ENCODE measurements at places on chromosomes 11 and 22.

- DNase-seq = no peak
Measured at GRCh38 chr22:44186737-44187136, 6.0 kb downstream of the PARVG start.

GRCh38 chr11:47147681-47148080, 29.0 kb downstream of the ARFGAP2 start:
- DNase-seq = no peak

DNA sequence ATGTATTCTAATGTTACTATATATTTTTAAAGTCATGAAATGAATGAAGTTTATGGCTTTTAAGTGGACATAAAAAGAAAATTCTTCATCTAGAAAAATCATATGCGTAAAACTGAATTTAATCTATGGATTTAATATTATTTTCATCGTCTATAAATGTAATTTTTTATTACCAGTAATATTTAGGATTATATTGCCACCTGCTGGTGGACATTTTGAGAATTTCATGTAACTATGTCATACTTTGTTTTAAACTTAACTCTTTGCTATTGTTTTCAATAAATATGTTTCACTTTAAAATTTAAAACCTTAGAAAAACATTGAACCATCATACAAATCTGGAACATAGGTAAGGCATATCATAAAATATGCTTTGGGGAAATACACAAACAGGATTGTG, 66.5 kb upstream of the CEP126 start:
- DNase-seq = no peak

GRCh38 chr11:1776944-1777715, 13.4 kb upstream of the CTSD start:
- no peak for DNase-seq

DNA sequence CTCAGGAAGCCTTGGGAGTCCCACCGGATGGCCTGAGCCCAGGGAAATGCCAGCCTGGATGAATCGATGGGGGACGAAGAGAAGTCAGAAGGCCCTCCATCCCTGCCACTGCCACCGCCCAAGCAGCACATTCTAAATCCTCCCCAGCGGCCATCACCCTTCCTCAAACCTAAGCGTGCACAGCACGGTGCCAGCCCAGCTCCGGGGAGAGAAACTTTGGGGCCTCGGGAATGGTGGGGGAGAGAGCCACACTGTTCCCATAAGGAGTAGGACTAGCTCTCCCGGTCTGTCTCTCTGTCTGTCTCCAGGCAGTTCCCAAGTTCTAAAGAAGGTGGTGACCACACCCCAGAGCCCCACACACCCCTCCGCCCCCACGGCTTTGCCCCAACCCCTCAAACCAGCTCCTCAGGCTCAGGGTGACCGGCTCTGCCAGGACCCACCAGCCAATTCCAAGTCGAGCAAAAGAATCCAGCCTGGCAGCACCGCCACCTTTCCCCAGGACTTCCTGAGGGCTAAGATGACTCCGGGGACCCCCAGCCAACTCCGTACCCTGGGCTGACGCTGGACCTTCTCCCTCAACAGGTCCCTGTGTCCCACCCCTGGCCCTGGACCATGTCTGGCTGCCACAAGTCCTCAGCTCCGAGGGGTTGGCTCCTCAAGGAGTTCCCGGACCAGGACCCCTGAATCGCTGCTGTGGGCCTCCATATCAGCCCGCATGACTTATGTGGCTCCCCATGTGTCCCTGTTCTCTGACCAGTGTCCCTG, 2.7 kb downstream of the AHNAK start:
- no peak for DNase-seq

DNA sequence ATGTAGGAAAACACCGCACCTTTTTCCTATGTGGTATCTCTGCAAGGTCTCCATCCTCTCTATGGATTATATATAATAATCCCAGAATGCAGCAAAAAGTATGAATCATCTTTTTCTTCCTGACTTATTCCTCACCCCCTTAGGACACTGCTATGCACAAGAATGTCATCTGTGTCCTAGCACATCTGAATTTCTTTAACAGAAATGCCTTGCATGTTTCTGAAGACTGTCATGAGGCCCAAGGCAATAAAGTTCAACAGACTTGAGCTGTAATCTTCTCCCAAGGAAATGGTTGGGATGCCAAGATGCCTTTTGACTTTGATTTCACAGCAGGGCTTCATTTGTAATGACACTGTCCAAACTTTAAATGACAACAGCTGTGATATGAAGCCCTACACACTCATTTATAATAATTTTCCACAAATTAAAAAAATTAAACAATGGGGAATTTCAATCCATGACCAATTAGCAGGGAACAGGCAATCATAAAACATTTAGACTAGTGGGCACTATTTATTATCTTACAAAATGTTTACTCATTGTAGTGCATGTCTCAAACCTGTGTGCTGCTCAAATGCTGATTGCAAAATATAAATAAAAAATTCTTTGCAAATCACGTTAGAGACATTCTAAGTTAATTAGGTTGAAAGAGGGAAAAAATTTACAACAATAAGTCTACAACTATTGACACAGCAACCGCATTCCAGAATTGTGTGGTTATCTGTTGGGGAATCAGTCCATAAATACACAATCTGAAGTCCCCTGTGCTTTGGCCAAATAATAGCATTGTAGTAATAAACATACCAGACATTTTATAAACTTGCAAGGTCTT, 242.3 kb downstream of the SWAP70 start:
- DNase-seq = no peak

GRCh38 chr11:32838505-32839274, 9.0 kb downstream of the PRRG4 start:
- no peak for DNase-seq

GRCh38 chr22:39785232-39785631, 108.3 kb downstream of the ENTHD1 start:
- DNase-seq = no peak

DNA sequence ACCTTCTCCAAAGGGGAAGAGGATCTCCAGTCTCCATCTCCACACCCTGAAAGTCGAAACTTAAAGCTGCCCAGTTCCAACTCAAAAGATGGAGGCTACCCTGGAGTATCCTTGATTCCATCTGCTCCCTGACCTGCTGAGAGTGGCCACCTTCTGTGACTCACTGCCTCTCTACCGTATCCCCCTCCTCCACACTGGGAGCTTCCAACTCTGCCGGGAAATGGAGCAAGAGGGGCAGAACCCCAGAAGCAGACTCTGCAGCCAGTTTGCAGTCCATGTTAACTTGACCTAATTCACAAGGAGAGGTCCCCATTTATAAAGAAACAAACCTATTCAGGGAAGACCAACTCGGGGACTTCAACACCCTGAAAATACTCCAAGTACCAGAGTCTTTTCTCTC, 22.0 kb upstream of the IRAG1 start:
- no peak for DNase-seq

DNA sequence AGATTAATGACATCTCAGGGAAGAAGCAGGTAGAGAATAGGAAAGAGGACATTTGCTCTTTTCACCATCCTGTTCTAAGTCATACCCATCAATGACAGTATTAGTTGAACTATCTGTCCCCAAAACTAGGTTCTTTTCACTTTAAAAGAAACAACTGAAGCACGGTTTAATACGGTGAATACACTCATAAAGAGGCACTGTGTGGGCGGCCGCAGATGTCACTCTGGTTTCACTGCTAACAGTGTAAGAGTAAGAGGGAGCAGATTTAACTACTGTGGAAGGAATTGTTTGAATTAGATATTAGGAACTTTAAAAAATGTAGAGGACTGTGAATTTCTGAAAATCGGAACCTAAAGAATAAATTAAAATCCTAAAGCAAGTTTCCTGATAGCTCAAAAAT, 49.5 kb downstream of the VSIG10L2 start:
- no peak for DNase-seq

DNA sequence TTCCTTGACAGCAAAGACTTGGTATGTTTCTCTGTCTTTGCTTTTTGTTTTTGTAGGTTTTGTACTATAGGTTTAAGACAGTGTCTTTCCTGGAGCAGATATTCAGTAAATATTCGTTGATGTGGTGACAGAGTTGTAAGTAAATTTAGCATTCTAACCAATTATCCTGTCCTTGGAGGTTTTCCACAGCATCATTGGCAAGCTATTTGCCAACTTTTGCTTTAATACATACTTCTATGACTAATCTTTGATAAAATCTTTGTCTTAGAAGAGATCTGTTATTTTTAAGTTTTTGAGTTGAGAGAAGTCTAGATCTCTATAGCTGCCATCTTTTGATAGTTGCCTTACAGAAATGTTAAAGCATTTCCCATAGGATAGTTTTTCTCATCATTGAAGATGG, 3.8 kb downstream of the USP47 start:
- DNase-seq = no peak

- DNase-seq = no peak
Measured at GRCh38 chr11:444396-445144, 2.8 kb upstream of the ANO9 start.

GRCh38 chr11:72228229-72228843, 3.8 kb downstream of the INPPL1 start:
- no peak for DNase-seq

DNA sequence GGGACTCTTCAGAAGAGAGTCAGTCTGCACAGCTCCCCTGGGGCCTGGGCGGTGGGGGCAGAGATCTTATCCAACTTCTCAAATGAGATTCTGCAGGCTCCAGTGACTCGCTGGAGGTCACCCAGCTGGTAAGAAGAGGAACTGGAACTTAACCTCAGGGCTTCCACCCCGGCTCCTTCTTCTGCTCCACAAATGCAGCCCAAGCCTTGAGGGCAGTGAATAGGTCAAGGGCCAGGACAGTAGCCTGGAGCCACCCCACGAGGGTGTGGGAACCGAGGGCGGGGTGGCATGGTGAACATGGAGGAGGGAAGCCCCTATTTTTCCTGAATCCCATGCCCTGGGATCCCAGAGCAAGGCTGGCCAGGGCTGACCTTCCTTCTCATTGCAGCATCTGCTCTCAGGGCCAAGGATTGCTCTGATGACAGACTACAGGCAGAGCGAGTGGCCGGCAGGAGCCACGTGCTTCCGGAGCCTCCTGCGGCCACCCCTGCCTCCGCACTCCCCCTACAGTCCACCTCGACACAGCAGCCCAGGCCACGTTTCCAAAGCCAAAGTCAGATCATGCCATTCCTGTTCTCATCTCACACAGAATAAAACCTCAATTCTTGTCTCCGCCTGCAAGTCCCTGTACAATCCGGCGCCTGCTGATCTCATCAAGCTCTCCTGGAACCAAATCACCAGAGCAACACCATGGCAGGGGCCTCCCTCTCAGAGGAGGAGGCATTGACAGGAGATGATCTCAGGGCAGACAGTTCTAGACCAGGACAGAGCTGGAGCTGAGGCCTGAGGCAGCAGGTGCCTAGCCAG, 21.1 kb upstream of the UPK3A start:
- no peak for DNase-seq

DNA sequence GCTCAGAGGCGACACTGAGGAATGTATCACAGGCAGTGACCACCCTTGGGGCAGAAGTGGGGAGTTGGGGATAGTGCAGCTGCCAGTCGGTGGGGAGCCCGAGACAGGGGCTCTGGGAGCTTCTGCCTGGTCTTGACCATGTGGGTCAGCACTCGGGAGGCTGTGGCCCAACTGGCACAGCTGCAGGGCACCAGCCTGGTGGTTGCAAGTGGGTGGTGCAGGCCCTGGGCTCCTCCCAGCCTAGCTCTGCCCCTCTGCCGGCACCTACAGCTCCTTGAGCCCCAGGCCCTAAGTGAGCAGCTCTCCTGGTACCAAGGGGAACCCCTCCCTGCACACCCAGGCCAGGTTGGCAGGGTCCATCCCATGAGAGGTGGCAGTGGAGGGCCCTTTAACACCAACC, 12.6 kb upstream of the RASL10A start:
- DNase-seq = no peak

GRCh38 chr11:69603111-69603836, 37.7 kb upstream of the CCND1 start:
- no peak for DNase-seq

DNA sequence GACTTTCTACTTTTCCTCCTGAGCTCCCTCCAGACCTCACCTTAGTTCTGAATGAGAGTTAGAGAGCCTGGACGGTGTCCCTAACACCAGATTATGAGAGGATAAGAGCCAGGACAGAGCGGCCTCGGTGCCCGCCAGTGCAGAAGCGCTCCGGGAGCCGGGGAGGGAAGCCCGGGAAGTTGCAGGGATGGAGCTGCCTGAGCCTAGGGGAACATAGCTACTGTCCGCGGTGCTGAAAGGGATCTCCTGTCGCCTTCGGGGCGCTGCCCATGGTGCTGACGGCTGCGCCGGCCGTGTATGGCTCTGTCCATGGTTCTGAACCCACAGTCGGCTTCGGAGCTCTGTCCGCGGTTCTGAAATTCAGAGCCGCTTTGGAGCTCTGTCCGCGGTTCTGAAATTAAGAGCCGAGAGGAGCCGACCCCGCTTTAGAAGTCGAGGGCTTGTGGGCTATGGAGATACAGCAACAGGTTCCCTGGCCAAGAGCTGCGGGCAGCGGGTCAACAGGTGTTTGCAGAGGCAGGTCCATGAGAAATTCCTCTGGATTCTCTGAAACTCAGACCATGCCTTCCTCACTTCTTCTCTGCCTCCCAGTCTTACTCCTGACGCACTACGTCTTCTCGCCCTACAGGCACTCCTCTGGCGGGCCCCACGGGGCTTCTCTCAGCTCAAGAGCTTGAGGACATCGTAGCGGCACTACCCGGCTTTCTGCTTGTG, 814 bp downstream of the NPAS4 start:
- DNase-seq = peak; percentile 80

DNA sequence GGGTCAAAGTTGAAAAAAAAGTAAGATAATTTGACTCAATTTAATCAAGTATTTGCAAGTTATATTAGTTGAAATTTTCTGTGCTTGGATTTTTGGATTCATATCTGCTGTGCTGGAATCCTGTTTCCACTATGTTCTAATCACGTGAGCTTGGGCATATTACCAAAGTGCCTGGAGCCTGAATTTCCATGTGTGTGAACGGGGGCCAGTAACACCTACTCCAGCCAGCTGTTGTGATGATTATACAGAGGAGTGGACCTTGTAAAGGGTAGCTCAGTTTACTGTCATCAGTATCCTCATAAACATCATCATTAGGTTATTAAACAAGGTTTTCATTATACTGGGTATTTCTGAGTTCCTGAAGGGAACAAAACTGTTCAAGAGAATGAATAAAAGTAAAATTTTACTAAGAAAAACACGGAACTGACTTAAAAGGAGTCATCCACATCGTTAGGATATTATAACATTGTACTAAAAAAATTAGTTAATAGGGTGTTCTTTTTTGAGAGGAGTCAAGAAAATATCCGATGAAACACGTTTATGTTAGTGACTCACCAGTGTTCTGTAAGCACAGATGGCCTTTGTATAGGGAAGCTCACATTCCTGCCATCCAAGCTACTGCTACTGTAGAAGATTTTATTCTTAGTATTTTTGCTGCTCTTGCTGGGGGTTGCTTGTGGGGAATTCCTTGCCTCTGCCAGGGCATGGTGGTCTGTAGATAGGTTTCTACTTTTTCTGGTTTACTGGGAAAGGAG, 144.1 kb downstream of the ARHGAP42 start:
- DNase-seq = no peak

DNA sequence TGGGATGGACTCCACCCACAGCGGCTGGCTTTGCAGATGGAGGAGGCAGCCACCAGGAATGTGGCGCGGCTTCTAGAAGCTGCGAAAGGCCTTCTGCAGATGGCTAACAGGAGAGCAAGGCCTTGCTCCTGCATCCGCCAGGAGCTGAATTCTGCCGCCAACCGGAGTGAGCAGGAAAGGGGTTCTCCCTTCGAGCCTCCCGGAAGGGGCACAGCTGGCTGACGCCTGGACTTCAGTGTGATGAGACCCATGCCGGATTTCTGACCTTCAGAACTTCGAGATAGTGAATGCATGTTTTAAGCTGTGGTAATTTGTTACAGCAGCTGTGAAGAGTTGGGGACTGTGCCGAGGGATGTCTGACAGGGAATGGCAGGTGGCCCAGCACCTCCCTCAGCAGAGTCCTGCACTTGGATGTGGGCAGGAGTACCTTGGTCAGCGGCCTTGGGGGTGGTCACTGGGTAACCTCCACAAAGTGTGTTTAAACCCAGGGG, 7.7 kb downstream of the TBC1D22A start:
- peak; percentile 15 for DNase-seq

- DNase-seq = peak; percentile 60
Measured at GRCh38 chr22:36252754-36253522, at the start of gene APOL1. Gene APOL1 (plus strand): TSS chr22:36253133. CDS start chr22:36254956, 1,823 bp downstream.
